ENCODE measurements at places on chromosomes 1 and 21.

DNA sequence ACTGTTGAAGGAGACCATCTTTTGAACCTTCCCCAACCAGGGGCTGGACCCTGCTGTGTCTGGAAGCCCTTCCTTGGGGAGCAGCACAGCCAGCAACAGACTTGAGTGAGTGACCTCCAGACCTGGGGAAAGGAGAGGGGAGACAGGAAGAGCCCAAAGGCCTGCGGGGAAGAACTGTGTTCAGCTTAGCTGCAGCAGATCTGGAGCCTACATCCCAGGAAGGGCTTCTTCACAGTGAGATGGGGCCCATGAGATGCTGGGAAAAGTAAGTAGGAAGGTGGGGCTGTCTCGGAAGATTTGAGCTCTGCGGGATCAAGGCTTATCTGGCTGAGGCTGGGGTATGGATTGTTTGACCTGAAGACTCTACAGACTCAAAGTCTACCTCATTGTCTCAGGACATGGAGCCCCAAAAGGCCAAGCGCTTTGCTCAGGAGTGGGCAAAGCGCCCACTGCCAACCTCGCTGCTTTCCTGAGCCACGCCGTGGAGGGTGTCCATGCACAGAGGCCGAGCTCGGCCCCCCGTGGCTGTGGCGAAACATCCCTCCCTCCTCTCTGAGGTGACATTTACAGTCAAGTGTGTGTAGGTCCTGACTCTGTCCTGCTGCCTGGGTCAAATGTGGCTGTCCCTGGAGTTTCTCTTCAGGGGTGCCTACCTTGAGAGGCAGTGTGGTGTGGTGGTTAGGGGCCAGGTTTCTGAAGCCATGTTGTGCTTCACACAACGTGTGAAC is 24.5 kb downstream of the SPOCD1 start:
- DNase-seq, result no peak

DNA sequence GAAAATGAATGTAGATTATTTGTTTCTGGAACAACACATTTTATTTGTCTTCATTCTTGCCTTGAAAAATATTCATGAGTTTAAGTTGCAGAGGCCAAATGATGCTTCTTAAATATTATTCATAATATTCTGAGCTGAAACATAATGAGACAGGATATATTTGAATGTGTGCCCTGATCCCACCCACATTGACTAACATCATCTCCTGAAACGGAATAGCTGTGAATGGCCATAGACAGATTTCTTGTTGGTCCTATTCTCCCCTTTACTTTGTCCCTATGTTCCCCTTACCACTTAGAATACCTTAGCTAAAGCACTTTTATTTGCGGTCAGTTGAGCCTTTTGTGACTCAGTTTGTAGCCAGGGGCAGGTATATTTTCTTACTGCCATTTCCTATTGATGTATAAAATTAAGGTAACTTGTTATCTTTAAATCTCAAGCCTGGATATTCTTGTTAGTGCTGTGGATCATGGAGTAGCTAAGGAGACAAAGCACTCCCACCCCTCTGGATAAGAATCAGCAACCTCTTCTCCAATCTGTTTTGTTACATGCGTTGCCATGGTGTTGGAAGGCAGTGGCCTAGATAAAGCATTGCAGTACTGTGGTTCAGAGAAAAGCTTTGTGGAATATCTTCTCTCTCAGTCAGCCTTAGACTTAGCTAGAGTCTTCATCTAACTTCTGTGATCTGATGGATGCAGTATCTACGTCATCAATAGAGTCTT is 478.5 kb upstream of the DEPDC1 start:
- DNase-seq, result peak; percentile 55

DNA sequence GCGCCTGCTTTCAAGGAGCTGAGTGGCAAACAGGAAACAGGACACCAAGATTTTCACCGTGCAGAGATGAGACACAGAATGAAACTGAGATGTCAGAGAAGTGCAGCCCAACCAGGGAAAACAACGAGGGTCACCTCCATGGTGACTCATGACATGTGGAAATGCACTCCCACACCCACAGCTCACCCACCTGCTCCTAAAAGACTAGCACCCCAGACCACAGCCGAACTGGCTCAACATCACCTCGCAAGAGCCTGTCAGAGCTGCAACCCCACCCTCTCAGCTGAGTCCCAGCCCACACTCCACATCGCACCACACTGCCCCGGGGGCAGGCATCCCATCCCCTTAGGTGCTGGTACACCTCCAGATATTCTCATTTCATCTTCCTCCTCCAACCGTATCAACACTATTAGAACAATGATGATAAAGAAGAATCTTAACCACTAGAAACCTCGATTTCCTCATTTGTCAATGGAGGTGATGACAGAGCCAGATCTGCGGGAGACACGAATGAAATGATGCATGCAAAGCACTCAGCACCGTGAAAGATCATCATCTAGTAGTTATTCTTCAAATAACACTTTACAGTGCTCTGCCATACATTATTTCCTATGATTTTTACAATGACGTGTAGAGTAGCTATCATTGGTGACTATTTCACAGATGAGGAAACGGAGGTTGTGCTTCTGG is 103.2 kb downstream of the DMRTB1 start:
- no peak for DNase-seq

- DNase-seq, result peak; percentile 38
These were observed 100.7 kb upstream of the SPATA6 start for GRCh38 chr1:48572646-48573258.

GRCh38 chr1:113770031-113770430 is 10.7 kb upstream of the PHTF1 start:
- DNase-seq, result no peak

DNA sequence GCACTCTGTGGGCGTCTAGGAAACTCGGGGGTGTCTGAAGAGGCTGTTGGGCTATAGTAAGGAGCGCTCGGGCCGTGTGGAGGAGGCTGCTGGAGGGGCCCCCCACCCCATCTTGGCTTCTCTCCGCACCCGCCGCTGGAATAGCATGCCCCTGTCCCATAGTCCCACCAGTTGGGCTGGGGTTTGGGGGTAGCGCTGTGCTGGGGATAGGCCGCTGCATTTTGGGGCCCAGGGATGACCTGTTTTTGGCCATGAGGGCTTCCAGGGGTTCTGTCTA is 511 bp downstream of the EFNA3 start:
- DNase-seq, result no peak

- DNase-seq, result no peak
These were observed 73.9 kb upstream of the SDC3 start for GRCh38 chr1:30982431-30982830.

DNA sequence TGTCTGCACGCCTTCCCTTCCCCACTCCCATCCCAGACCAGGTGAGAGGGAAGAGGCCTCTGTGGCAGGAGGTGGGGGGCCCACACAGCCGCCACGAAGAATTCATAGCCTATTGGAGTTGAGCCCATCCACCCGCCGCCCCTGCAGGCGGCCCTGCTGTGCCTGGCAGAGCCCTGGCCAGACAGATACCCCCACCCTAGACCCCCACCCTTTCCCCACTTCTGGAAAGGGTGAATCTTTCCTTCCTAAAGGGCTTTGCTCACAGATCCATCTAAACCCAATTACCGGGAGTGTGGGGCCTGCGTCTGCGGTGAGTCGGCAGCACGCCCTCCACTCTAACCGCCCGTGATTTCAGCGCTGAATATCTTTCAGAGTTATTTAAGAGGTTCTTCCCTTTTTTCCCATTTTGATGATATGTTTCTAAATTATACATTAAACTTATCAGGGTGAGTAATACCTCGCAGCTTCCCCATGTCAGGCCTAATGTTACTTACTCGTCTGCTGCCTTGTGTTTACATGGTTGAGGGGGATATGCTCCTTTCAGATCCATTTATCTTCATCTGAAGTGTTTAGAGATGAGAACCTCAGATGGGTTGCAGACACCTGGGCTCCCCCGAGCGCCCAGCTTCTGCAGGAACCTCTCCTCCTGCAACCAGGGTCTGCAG is 183.9 kb upstream of the VAMP3 start:
- DNase-seq, result no peak

- DNase-seq, result no peak
These were observed 4.6 kb downstream of the TRIM11 start for GRCh38 chr1:228401782-228402640.

DNA sequence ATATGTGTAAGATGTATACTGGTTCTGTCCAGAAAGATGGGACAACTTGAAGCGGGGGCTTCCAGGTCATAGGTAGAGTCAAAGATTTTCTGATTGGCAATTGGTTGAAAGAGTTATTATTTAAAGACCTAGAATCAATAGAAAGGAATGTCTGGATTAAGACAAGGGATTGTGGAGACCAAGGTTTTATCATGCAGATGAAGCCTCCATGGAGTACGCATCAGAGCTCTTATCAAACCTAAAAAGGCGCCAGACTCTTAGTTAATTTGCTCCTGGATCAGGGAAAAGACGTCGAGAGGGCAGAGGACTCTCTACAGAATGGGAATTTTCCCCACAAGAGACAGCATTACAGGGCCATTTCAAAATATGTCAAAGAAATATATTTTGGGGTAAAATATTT is 23.7 kb upstream of the ETV3 start:
- DNase-seq, result no peak

- no peak for DNase-seq
These were observed 73.7 kb upstream of the RAB4A start for GRCh38 chr1:229197265-229197585.

DNA sequence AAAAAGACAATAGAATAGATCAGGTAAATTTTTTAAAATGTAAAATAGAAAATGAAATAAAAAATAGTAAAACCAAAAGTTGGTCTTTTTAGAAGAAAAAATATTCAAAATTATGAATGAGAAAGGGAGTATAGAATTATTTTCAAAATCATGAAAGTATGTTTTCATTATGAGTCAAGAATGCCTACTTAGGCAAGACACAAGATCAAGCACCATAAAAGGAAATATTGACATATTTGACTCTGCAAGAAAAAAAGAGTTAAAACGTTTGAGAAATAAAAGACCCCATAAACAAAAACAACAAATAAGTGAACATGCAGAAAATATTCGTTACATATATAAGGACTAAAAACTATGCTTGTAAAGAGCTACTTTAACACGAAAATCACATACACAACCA is 4.8 kb upstream of the COX20 start:
- no peak for DNase-seq

Measured in M059J (cell line).